ENCODE measurements at places on chromosomes 2 and 18.

GRCh38 chr2:227871375-227871791, at the start of gene DAW1:
Gene DAW1 (plus strand): TSS chr2:227871631. CDS start chr2:227871690, 59 bp downstream.
- DNase-seq: no peak

DNA sequence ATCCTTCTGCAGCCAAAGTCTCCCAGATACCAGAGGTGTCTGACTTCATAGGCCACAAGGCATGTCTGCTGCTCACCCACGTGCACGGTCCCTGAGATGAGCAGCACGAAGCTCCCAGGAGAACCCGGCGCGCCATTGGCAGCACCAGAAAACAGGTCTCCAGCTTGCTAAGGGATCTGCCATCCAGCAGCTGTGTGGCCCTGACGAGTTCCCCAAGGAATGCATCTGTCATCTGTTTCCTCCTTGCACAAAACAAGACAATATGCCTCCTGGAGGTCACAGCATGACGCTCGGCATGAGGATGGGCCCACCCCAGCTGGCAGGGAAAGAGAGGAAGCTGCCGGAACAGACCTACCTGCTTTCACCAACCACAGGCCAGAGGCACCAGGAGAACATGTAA, 29.2 kb downstream of the HS6ST1 start:
- DNase-seq: no peak

GRCh38 chr2:54306556-54306955, 50.5 kb upstream of the TSPYL6 start:
- no peak for DNase-seq

GRCh38 chr2:88545118-88545517, 82.1 kb downstream of the EIF2AK3 start:
- peak; percentile 63 for DNase-seq

GRCh38 chr2:42967959-42968674, 175.7 kb upstream of the HAAO start:
- DNase-seq: no peak

DNA sequence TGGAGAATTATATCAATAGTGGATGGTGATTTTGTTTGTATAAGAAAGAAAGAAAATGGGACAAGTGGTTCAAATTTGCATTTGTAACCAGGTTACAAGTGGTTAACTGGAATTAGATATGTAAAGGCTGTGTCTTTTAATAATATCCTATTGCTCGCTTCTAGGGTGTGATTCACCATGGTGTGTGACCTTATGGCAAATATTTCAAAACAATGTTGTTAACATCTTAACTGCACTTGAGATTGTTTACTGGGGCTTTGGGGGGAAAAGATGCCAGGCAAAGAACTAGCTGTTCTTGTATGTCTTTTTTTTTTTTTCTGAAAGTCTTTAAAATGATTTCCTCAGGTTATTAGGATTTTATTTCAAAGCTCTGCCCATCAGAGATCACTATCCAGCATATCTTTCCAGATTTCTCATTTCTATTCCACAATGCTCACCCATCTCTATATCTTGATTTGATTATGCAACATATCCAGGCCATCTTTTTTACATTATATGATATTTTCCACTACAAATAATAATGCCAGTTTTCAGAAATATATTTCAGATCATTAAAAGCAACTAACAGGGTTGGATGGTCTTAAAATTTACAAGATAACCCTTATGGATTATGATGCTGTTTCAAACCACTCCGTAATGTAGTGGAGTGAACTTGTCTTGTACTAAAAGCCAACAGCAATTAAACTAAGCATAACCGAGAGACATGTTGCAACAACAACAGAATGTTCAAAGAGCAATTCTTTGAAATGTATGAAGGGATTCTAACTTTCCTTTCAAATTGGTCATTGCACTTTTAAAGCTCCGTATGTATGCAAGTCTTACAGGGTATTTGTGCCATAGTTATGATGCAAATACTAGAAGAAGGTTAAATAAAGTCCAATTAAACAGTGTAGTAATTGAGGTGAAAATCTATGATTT, 341.5 kb upstream of the ETAA1 start:
- DNase-seq: no peak

DNA sequence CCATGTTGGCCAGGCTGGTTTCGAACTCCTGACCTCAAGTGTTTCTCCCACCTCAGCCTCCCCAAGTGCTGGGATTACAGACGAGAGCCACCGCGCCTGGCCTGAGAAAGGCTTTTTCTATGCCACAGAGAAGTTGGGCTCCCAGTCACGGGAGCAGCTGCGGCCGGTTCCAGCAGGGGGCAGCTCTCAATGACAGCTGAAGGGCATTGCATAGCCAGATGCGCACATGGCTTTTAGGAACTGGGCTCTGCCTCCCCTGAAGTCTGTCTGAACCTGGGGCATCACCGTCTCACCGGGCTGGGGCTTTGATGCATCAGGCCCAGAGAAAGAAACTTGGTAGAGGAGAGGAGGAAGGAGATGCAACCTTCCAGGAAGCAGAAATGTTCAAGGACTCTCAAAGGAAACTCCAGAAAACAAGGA, 84.2 kb upstream of the LAPTM4A start:
- DNase-seq: peak; percentile 96

DNA sequence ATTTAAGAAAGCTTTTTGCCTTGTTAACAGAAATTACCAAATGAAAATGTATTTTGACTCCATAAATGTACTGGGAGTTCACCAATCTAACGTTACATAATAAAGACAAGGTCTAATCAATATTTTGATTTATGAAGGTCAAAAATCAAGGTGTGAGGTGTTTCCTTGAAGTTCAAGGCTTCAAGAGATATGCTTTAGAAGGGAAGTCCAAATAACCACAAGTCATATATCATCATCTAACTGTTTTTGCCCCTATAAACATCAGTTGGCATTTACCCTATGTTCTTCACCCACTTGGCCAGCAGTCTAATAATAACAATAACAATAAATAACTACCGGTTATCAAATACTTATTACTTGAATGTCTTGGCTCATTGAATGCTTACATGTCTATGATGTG, 196.1 kb upstream of the ID2 start:
- DNase-seq: no peak

DNA sequence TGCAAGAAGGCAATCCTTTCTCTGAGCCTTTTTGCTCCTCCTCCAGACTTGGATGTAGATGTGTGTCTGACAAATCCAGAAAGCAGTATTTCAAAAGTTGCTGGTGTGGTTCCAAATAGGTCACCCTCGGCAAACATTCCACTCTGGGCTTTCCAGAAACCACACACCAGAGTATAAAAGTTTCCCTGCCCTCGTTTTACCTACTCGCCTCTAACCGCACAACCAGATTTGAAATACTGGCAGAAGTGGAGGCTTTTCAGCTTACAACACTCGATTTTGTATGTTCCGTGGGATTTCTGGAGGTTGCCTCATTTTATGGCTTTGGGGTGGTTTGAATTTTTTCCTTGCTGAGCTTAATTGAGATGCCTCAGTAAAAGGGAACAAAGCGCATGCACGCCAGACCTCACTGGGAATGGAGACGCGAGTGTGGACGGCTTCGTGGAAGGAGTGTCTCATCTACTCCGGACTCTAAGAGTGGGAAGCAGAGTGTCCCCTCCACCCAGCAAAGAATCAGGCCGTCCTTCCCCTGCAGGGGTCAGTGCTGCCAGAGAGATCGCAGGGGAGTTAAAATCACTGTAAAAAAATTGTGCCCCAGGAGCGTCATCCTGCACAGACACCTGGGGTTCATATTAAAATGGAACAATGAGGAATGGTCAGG, 44.0 kb upstream of the RPL31 start:
- no peak for DNase-seq

GRCh38 chr2:235944591-235944990, 223.6 kb downstream of the GBX2 start:
- no peak for DNase-seq

DNA sequence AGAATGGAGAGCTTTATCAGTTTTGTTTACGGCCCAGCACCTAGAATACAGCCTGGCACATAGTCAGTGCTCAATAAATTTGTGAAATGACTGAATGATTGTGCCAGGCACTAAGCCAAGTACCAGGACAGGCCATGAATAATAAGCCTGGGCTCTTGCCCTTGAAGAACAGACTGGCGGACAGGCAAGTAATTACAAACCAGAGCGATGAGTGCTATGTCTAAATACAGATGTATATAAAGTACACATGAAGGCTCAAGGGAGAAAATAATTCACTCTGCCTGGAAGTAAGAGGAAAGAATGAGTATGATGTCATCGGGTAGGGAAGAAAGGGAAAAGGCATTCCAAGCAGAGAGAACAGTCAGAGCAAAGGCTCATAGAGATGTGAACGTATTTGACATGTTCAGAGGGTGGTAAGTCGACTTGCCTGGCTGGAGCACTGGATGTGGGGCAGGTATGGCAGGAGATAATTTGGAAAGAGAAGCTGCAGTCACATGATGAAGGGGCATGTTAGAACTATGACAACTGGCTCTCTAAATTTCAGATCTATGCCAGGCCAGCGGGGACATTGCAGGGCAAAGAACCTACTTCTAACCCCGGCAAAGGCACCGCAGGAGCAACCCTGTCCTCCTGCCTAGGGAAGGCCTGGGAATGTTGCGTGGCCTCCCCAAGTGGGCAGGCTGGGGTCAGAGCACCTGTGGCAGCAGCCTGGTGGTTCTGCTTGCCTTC, 119.1 kb upstream of the STPG4 start:
- peak; percentile 34 for DNase-seq

GRCh38 chr2:170310876-170311502, 133.0 kb downstream of the MYO3B start:
- no peak for DNase-seq

GRCh38 chr2:220434385-220434784, 807.0 kb downstream of the SLC4A3 start:
- DNase-seq: no peak

- no peak for DNase-seq
Measured at GRCh38 chr18:22734791-22735627, 198.1 kb upstream of the RBBP8 start.

GRCh38 chr18:49858309-49859020, 45.1 kb upstream of the ACAA2 start:
- DNase-seq: peak; percentile 83

DNA sequence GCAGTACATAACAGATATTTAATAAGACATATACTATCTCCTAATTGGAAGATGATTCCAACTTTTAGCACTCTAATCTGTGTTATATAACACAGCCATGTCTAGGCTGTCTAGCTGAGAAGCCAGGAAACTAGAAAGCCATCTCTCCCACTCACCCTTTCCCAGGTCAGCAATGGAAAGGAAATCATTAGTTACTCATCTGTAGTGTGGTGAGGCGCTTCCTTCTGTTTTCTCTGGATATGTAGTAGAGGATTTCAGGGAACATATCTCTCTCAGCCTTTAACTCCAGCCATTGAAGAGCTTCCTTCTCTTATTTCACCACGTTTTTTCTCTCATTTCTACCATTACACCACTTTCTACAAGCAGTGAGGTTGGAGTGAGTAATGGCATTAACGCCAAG, 19.4 kb downstream of the RBBP8 start:
- DNase-seq: no peak

DNA sequence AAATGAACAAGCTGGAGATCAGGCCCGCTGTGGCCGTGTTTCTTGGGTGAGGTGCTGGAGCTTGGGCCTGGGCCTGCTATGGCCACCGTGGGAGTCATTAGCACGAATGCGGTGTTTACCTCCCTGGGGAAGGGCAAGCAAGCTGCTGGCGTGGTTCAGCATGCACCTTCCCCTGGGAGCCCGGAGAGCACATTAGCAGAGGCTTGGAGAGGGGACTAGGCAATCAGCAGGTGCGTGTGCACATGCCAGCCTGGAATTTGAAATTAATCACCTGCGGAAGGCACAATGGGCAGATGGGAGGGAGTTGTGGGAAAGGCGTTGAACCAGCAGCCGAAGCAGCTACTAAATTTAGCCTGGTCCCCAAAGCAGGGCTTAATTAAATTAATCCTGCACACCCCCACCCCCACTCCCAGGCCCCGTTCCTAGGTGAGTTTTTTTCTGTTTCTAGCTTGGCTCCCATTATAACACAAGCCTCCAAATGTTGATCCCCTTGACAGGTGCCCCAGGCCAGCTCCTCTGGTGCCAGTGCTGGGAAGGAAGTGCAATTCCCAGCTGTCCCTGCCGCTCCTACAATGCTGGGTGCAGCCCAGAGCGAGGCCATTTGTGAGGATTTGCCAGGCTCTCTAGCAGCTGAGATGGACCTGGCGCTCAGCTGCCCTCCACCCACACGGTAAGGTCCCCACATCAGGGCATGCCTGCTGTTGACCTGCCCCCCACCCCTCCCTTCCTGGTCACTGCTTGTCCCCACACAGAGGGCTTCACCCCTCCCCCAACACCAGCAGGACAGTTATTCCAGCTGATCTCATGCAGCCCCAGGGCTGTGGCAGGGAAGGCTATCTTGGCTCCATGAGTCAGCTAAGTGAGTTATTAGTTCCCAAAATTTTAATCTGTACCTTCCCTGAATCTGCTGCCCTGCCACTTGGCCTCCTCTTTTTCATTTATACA, 115.0 kb downstream of the ZBTB7C start:
- no peak for DNase-seq

DNA sequence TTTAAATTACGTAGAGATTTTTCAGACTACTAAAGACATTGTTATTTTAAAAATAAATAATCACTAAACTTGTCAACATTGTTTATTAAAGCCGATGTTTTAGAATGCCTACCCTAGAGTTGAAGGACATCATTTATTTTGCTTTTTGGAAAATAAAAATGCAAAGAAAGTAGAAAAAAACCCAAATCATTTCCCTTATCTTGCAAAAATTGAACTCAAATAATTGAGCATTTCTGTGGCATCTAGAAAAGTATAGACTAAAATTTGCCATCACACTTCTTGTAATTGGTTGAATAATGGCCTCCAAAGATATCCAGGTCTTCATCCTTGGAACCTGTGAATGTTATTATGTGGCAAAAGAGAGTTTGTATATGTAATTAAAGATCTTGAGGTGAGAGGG, 9.7 kb upstream of the NEDD4L start:
- no peak for DNase-seq

- DNase-seq: no peak
Measured at GRCh38 chr2:42970151-42970550, 177.8 kb upstream of the HAAO start.

DNA sequence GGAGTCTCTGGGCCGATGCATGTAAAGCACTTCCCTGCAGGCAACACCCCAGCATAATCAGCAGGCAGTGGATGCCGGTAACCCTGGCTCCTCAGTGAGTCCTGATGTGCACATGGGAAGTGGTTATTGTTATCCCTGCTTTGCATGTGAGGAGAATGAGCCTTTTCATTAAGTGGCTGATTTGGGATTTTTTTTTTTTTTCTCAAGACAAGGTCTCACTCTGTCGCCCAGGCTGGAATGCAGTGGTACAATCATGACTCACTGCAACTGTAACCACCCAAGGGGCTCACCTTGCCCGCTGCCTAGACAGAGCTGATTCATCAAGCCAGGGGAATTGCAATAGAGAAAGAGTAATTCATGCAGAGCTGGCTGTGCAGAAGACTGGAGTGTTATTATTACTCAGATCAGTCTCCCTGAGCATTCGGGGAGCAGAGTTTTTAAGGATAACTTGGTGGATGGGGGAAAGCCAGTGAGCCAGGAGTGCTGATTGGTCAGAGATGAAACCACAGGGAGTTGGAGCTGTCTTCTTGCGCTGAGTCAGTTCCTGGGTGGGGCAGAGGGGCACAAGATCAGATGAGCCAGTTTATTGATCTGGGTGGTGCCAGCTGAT, 95.4 kb downstream of the SOCS6 start:
- no peak for DNase-seq

DNA sequence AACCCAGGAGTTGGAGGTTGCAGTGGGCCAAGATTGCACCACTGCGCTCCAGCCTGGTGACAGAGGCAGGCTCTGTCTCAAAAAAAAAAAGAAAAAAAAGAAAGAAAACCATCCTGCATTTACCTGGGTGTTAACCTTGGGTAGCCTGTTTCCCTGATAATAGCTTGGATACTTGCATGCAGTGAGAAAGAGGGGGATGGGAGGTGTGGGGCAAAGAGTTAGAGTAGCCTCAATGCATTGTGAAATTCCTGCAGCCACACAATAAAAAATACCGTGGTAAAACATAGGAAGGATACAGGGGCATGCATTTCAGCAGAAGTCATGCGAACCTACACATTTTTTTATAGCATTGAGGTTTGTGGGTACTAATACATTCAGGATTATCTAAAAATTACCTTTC, 76.6 kb upstream of the ZNF516 start:
- no peak for DNase-seq
